ENCODE measurements at places on chromosomes 11 and 22.
A peak's percentile ranks its signal among the peaks of the same experiment; 100 is the strongest.

- DNase-seq = no peak
Observed at GRCh38 chr11:27722953-27723344, 22.7 kb upstream of the BDNF start.

DNA sequence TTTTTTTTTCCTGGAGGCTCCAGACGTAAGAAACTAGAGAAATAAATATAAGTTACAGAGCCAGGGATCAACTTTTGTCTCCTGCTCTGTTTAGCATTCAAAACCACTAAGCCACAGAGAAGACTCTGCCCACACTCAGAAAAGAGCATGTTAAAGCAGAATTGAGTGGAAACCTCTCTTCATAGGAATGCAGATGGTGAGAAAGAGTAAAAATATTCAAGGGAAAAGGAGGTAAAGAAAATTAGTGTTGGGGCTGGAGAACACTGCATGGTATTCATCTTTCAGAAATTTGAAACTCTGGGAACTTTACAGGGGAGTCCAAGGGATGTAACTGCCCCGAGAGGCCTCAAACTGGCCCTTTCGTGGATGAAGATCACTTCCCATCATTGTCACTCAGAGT lies 65.1 kb downstream of the CLMP start:
- no peak for DNase-seq

DNA sequence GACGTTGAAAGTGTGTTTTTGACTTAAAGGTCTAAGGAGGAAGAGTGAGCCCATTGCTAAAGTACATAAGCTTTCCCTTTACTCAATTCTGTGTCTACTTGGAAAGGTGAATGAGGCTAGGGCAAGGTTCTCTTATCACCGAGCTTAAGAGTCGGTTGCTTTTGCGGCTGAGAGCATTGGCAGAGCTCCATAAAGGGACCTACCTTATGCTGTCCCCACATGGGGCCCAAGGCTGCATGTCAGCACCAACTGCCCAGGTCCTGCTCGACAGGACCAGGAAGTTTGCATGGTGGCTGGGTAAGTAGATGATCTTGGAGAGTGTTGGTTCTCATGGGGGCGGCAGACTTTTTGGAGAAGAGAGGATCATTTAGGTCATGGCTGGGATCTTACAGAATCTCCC lies 91.2 kb downstream of the ZBTB16 start:
- no peak for DNase-seq

DNA sequence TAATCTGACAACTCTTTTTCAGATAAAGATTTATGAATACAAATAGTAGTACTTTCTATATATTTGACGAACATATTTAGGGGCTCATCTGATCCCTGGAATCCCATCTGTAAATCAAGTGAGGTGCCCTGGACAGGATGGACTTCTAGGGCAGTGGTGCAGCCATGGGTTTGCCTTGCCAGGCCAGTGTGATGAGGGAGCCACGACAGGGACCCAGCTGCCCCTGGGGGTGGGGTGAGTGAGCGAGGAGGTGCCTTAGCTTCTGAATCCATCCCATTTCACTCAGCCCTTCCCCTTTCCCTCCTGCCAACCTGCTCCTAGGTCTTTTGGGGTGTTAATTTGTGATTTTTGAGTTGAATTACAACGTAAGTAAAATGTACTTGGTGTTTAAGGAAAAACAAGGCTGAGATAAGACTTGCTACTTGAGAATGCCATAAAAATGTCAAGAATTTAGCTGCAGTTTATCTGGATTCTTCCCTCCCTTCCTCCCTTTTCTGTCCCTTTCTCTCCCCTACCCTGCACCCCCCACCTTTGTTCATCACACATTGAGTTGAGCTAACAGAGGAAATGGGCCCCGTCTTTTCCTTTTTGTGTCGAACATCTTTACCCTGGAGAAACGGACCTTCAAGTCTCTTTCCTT lies 60.8 kb downstream of the PPFIBP2 start:
- DNase-seq = no peak

DNA sequence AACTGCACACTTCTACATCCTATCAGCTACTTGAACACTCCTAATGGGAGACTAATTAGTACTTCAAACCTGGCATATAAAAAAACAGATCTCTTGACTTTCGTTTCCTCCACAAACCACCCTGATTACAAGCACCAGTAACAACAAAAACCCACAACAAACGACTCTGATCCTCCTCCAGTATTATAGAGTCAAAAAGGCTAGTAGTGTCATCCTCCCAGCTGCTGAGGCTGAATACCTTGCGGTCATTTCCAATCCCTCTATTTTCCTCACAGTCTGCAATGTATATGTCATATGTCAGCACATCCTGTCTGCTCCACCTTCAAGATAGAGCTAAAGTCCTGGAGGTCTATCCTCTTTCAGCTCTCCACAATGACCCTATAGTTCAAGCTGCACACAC lies 688.9 kb upstream of the RAG2 start:
- DNase-seq = no peak

DNA sequence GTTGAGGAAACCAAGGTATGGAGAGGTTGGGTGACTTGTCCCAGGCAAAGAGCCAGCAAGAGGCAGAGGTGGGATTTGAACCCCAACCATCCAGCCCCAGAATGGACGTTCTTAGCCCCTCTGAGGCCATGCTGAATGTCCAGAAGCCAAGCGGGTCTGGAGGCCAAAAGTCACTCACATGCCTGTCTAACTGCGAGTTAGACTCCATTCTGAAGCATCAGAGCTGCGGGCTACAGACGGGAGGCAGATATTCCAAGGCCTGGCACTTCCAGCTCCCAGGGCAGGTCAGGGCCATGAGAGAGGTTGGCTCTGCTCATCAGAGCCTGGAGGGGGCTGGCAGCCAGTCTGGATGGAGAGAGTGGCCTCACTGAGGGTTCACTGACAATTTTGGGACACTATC lies 616.5 kb downstream of the BRD1 start:
- DNase-seq = no peak

DNA sequence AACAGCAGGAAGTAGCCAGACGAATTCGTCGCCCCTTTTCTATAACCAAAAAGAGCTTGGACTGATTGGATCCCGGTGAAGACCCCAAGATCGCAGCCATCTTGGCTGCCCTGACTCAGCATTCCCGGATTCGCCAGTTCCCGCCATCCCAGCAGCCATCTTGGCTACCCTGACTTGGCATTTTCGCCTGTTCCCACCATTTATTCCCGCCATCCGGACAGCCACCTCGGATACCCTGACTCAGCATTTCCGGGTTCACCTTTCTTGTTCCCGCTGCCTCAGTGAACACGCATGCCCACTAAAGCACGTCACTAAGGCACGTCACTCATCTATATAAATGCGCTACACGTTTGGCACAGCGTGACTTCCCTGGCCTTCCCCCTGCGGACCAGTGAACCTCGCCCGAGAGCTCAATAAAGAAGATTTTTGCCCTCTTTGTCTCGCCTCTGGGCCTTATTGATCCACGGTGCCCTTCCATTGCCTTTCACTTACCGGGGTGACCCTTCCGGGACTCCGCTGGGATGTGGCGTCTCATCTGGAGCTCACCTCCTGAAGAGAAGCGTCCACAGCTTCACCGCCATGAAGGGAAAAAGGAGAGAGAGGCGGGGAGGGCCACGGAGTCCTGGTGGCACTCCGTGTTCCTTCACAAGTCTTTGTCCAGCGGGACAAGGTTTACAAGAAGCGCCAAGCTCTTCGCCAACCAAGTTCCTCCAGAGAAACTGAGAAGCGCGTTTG lies 4.0 kb upstream of the OR56A3 start:
- DNase-seq = no peak

DNA sequence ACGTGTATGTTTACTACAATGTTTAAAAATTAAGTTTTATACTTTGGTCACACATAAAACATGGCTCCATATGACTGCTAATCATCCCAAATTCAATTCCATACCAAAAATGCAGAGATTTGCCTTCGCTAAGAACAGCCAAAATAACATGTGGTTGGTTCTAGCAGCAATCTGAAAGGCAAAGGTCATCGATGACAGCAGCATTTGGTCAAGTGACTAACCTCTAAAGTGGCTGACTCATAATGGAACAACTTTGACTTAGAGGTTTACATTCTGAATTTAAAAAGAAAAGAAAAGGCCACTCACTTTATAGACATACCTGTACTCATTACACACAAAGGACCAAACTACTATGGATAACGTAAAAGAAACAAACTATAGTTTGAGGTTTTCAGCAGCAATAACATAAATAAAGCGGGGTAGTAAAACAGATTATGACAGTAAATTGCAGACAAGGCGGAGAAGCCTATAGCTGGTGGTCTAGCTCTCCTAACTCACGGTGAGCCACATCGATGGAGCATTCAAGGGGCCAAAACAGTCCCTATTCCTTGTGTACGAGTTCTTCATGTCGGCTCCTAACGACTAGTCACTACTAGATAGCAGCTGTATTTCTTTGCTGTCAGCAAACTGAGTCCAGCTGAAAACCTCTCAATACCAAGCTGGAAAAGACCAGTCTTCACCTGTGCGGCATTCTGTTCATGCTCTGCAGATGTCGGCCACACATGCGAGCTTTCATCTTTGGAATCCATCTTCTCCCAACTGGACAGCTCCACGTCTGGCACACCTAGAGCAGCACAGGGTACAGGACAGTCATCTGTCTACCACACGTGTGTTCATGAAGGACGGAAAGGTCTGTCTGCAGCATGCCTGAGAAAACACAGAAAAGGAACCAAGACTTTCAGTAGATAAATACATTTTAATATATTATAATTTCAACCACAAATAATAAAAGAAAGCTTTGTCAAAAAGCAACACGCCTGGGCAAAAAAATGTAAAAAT lies 42.1 kb downstream of the PRDM10 start:
- DNase-seq = peak; percentile 42

- DNase-seq = no peak
Observed at GRCh38 chr22:27882507-27883290, 36.4 kb downstream of the PITPNB start.

- DNase-seq = no peak
Observed at GRCh38 chr11:113392236-113392921, 4.8 kb downstream of the ANKK1 start.

GRCh38 chr22:19744350-19745006 lies 16.1 kb upstream of the TBX1 start:
- no peak for DNase-seq

DNA sequence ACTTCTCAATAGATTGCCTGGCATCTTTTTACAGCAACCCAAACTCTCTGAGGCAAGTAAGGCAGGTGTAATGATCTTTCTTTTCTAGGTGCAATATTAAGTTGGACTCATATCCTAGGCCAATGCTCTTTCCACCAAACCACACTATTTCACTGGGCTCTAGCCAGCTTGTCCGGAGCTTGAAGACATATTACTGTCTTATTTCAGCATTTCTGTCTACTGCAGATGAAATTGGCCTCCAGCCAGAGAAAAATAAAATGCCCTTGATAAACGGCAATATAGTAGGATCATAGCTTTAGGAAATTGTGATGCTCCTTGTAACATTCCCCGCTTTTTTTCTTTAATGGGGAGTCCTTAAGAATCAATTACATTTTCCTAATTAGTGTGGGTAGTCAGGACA lies 48.1 kb downstream of the SPON1 start:
- no peak for DNase-seq

GRCh38 chr11:48020092-48020755 lies 39.9 kb downstream of the PTPRJ start:
- DNase-seq = no peak

DNA sequence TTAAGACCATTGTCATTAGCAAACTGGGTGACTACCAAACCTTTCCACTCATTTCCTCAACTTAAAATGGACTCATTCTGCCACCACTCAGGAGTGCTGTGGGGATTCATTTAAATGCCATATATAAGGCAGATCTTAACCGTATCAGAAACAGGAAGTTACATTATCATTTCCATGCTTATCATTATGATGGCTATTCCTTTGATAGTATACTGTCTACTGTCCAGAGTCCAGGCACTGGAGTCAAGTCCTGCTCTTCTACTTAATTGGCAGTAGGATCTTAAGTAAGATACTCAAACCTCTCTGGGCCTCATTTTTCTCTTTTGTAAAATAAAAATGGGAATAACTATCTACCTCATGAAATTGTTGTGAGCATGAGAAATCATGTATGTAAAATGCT lies 8.4 kb upstream of the NAV2 start:
- DNase-seq = no peak

DNA sequence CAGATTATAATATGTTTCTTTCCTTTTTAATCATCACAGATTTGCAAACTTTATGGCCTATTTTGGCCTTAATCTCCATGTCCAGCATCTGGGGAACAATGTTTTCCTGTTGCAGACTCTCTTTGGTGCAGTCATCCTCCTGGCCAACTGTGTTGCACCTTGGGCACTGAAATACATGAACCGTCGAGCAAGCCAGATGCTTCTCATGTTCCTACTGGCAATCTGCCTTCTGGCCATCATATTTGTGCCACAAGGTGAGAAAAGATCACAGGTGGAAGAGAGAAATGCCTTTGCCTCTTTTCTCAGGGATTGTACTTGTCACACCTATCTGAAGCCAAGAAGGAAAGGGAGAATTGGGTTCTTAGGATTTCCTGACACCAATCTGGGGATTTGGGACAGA lies 36.9 kb downstream of the SLC22A9 start:
- no peak for DNase-seq

DNA sequence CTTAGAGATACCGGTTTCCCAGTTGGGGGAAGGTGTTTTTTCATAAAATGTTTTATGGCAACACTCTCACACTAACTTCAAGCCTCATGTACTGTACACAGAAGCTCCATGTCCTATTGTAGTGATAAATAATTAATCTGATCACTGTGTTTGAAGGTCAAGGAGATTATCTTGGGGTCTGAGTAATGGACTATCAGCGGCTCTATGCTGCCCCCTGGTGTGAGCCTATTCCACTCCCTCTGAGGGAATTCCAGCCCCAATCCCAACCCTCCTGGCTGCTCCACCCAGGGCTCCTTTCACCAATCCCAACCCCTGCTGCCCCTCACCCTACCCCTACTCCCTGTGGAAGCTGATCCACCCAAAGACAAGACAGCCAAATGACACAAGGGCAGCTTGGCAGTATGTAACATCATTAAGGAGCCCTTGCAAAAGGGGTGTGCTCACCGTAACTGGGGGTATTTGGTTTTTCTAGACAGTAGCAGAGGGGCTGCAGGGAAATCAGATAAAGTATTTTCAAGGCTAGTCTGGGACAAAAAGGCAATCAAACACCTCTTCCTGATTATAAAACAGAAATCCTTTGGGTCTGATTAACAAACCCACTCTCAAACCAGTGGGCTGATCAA lies 22.3 kb downstream of the HPS4 start:
- peak; percentile 30 for DNase-seq
